ENCODE measurements at places on chromosomes 4 and X. TPM values are rescaled to one million over a fixed set of nuclear protein-coding genes. Genes with fewer than 3 reads are reported as not detected.

IL15 gene
- total RNA-seq, result 12.4 TPM

TREX2 gene
- 1.2 TPM for total RNA-seq

IDS gene
- total RNA-seq, result 38.7 TPM

C4orf50 gene
- 0.73 TPM for total RNA-seq

NAP1L3 gene
- total RNA-seq, result 1.4 TPM

PPP4R3C gene
- not detected for total RNA-seq

SHROOM3 gene
- total RNA-seq, result 158 TPM

TAF7L gene
- not detected for total RNA-seq

CXCL11 gene
- 0.72 TPM for total RNA-seq

Measured in mucosa of descending colon (tissue), 3 donors.